Activated CD8-positive, alpha-beta memory T cell treated with anti-CD3 and anti-CD28 coated beads, Interleukin-2, amount 10 ng/mL, durations not matched to agents 7 days and 5 days (primary cell): ENCODE measurements at places on chromosomes 7 and 10.

GRCh38 chr10:79392020-79392398 is 44.7 kb downstream of the PPIF start:
- no peak for DNase-seq
- H3K36me3 ChIP-seq = no peaks in the 10 kb centered on the region
- no peak overlapping the region for H3K4me3 ChIP-seq
- no peaks in the 10 kb centered on the region for H3K4me1 ChIP-seq

- peaks cover 28% of the 10 kb centered on the region for H3K4me1 ChIP-seq
- no peak for DNase-seq
- H3K27me3 ChIP-seq = no peaks in the 10 kb centered on the region
- H3K4me3 ChIP-seq = no peak overlapping the region
These were observed 70.2 kb upstream of the CCDC71L start for GRCh38 chr7:106731187-106731586.

GRCh38 chr10:88121361-88121760 is 257.9 kb downstream of the PTEN start:
- peaks cover 7% of the 10 kb centered on the region for H3K27me3 ChIP-seq
- no peak overlapping the region for H3K27ac ChIP-seq
- no peak overlapping the region for H3K4me3 ChIP-seq
- H3K4me1 ChIP-seq = peaks cover 10% of the 10 kb centered on the region

- DNase-seq = no peak
- no peak overlapping the region for H3K4me3 ChIP-seq
- H3K36me3 ChIP-seq = no peaks in the 10 kb centered on the region
- H3K27ac ChIP-seq = no peak overlapping the region
- peaks cover 3% of the 10 kb centered on the region for H3K4me1 ChIP-seq
- no peaks in the 10 kb centered on the region for H3K27me3 ChIP-seq
These were observed 43.2 kb downstream of the INSYN2A start for GRCh38 chr10:127153181-127153580.

DNA sequence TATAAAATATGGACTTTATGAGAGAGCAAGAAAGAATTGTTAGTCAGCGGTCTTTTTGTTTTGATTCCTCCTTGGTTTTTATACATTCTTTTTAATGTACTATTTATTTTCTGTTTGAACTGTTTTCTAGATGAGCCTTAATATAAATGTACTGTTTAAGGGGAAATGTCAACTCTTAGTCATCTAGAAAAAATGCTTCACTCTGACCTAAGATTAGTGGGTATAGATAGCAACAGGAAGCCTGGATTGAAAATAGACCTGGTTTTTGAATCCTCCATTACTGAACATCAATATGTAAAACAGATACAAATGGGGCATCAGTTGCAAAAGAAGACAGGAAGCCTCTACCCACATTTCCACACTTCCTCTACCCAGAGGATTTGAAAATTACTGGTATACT is 87.8 kb downstream of the CHRM2 start:
- no peak overlapping the region for H3K27ac ChIP-seq
- DNase-seq = no peak
- H3K4me1 ChIP-seq = no peaks in the 10 kb centered on the region
- H3K36me3 ChIP-seq = no peaks in the 10 kb centered on the region

DNA sequence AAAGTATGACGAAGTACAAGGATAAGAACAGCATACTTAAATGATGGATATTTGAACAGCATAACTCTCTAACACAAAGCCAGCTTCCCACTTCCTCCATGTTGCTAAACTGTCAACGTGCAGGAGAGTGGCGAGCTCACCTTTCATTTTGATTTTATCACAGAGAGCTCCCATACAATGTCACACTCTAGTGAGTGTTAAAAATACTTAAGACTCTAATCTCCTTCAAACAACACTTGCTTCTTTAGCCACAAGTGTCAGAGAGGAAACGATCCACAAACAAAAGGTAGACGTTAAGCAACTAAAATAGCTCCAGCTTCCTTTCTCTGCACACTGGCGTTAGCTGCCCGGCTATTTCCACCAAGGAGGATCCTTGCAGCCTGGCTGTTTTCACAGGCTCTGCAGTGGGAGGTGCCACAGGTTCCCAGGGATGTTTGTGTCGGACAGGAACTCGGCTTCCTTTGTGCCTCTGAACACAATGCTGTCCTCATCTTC is 194.6 kb downstream of the COBL start:
- H3K27me3 ChIP-seq = peaks cover 9% of the 10 kb centered on the region
- no peaks in the 10 kb centered on the region for H3K36me3 ChIP-seq
- no peak for DNase-seq
- peaks cover 32% of the 10 kb centered on the region for H3K4me1 ChIP-seq

DNA sequence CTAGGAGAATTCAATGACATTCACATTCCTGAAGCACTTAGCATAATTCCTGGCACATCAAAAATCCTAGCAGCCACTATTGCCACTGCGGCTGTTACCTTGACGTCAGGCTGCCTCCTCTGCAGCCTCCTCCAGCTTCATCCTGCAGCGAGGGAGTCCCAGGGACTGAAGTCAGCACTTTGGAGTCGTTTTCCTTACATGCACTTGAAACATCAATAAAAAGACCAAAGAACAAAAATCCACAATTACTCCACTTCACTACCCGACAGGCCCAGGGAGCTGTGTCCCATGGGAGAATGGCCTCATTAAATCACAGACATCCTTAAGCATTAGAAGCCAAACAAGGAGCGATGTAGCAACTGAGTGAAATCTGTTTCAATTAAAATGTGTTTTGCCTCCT is 48.6 kb upstream of the NANOS1 start:
- no peak overlapping the region for H3K27ac ChIP-seq
- H3K4me3 ChIP-seq = no peak overlapping the region
- DNase-seq = no peak
- peaks cover 14% of the 10 kb centered on the region for H3K36me3 ChIP-seq
- H3K27me3 ChIP-seq = peaks cover 22% of the 10 kb centered on the region

- H3K27me3 ChIP-seq = peaks cover 10% of the 10 kb centered on the region
- no peak overlapping the region for H3K27ac ChIP-seq
- no peaks in the 10 kb centered on the region for H3K4me1 ChIP-seq
- no peaks in the 10 kb centered on the region for H3K36me3 ChIP-seq
These were observed 124.5 kb upstream of the RET start for GRCh38 chr10:42952349-42952748.
